Myometrial cell (primary cell): ENCODE measurements at places on chromosomes 3 and 15. TPM values are rescaled to one million over a fixed set of nuclear protein-coding genes. Genes with fewer than 3 reads are reported as not detected.

Gene SIDT1
- 0.35 TPM in 1 of 2 replicates, not detected in the other for total RNA-seq

Gene PLOD2
- total RNA-seq: 130 and 185 TPM in 2 replicates

Gene HYAL1
- total RNA-seq: 1.7 and 2.8 TPM in 2 replicates

Gene MYZAP
- total RNA-seq: 4.3 and 6.7 TPM in 2 replicates

Gene TTLL13
- total RNA-seq: not detected in 2 replicates

Gene LINGO1
- 0.35 TPM in 1 of 2 replicates, not detected in the other for total RNA-seq

Gene CCPG1
- total RNA-seq: 16.7 and 27.3 TPM in 2 replicates

Gene CHRNA5
- total RNA-seq: 1.2 and 7.3 TPM in 2 replicates

Gene CCR4
- not detected in 2 replicates for total RNA-seq

Gene KCNMB2
- total RNA-seq: not detected in 2 replicates

Gene ATP6V1A
- total RNA-seq: 54.2 and 68.8 TPM in 2 replicates

Gene ECT2
- total RNA-seq: 51.9 and 55.9 TPM in 2 replicates

Gene C3orf85
- total RNA-seq: not detected in 2 replicates

Gene CRYGS
- not detected in 2 replicates for total RNA-seq

Gene CHAC1
- 42.7 and 71.1 TPM in 2 replicates for total RNA-seq

Gene MKRN2OS
- not detected in 2 replicates for total RNA-seq

Gene CYP8B1
- not detected in 2 replicates for total RNA-seq

Gene GOLGA6L2
- total RNA-seq: not detected in 2 replicates

Gene GHSR
- total RNA-seq: not detected in 2 replicates

Gene NIT2
- 15.0 and 21.4 TPM in 2 replicates for total RNA-seq

Gene NR1I2
- not detected in 2 replicates for total RNA-seq

Gene MCF2L2
- 0.29 and 0.71 TPM in 2 replicates for total RNA-seq

Gene MNS1
- total RNA-seq: 3.2 and 3.7 TPM in 2 replicates

Gene EPHB1
- total RNA-seq: under 0.01 TPM in 1 of 2 replicates, not detected in the other

Gene GOLGA8Q
- total RNA-seq: not detected in 2 replicates

Gene ZKSCAN7
- 4.9 and 5.7 TPM in 2 replicates for total RNA-seq
